ENCODE measurements at places on chromosomes 1 and 21.

- DNase-seq = no peak
These were observed 15.1 kb downstream of the CHD5 start for GRCh38 chr1:6165027-6165426.

DNA sequence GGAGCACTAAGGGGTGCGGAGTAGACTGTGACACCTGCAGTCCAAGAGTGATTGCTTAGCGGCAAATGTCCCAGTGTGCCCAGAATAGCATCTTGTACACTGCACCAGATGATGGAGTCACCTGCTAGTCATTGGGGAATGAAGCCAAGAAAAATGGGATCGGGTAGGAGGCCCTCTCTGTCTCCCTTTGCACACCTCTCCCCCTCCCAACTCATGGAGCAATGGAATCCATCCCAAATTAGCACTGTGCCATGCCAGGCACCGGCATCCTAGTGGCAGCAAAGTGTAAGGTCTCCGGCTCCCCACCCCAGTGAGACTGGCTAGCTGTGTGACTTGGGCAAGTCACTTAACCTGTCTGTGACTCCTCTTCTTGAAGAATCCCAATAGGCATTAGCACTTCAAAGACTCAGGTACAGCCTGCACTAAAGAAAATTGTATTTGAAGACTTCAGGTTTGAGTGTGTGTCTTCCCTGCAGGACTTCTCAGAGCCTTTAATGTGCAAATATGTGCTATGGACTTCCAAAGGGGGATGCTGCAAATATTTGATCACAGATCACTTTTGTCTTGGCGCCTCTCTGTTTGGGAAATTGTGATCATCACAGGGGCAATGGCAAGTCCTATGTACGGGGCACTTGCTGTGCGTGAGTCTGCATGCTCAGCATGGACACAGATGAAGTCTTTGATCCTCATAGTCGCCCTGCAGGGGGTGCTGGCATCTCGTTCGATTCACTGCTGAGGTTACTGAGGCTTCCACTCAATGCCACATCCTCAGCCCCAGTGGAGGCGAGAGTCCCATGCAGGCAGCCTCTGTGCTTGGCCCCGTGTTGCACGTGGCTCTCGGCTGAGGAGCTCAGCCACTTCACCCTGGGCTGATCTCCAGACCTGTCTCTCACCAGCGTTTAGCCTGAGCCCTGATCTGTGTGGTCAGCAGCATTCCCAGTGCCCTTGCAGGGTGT lies 272.9 kb upstream of the C1orf174 start:
- DNase-seq = no peak

DNA sequence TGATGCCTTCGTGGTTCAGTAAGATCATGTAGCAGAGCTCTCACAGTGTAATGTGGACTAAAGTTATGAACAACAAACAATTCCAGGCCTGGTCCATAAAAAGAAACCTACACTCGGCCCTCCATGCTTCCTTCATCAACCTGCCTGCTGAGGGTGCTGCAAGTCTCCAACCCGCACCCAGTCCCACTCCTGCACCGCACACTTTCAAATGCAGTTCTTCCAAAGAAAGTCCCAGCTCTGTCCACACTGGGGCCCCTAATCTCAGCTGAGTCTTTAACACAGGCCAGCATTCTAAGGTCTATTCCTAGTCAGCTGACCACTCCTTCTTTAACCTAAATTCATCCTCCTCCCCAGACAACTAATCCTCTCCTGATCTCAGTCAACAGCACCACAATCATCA lies 71.5 kb upstream of the NR5A2 start:
- no peak for DNase-seq

GRCh38 chr1:219990782-219991510 lies 55.4 kb downstream of the EPRS1 start:
- peak; percentile 32 for DNase-seq

DNA sequence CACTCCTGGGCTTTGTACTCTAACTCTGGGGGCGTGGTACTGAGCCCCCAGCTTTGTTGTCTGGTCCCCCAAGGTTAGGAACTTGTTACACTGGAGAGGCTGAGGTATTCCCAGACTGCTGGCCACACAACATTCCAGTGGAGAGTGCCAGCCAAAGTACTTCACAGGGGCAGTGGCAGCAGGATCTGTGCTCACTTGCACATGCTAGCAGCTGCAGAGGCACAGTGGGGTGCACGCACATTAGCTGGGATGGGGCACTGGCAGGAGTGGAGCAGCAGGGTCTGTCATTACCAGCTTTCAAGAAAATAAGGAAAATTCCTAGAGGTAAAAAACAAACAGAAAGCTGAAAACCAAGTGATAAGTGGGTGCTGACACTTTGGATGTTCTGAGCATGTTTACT lies 31.0 kb downstream of the ZNF691 start:
- DNase-seq = no peak
